ENCODE measurements at places on chromosomes 12 and 14.
A peak's percentile ranks its signal among the peaks of the same experiment; 100 is the strongest.

DNA sequence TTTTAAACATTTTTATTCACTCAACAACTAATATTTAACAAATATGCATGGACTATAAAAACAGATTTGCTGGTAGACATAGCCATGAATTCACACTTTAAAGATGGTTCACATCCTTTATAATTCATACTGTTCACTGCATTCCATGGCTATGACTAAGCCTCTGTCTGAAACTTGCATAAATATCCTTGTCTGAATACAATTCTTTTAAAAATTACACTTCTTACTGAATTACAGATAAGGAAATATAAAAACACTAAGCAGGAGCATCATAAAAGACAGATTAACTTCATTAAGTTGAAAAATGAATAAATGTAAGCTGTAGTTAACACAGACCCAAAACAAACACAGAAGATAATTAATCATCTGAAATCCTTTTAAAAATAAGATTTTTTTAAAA lies 53.8 kb downstream of the GXYLT1 start:
- no peak for DNase-seq

DNA sequence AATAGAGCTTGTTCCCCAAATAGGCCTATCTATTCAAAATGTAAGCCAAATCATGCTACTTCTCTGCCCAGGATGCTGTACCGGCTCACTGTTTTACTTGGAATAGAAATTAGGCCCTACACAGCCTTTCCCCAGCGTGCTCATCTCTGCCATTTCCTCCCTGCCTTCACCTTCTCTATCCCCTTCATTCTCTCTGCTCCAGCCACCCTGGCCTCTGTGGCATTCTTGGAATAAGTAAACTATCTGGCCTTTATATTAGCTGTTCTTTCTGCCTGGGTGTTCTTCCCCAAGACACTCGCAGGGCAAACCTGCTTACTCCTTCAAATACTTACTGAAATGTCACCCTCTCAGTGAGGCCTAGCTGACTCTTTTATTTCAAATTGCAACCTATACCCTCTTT lies 30.9 kb upstream of the DYRK2 start:
- no peak for DNase-seq

GRCh38 chr12:6952121-6952862 lies 1.1 kb downstream of the PTPN6 start:
- peak; percentile 61 for DNase-seq

DNA sequence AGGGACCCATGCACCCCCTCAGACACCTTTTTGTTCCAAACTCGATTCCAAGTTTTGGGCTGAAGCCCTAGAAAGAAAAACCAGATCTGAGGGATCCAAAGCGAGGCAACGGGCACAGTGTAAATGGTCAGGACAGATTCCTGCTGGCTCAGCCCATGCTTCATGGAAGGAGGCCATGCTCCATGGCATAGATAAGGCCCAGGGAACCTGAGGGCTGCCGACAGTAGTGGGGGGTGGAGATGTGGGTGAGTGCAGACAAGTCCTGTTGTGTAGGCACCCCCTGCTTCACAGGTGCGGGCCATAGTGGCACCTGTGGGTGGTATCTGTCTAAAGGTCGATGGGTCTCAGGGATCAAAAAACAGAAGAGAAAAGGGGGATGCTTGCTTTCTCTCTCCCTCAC lies 42.1 kb downstream of the TNFAIP2 start:
- no peak for DNase-seq

DNA sequence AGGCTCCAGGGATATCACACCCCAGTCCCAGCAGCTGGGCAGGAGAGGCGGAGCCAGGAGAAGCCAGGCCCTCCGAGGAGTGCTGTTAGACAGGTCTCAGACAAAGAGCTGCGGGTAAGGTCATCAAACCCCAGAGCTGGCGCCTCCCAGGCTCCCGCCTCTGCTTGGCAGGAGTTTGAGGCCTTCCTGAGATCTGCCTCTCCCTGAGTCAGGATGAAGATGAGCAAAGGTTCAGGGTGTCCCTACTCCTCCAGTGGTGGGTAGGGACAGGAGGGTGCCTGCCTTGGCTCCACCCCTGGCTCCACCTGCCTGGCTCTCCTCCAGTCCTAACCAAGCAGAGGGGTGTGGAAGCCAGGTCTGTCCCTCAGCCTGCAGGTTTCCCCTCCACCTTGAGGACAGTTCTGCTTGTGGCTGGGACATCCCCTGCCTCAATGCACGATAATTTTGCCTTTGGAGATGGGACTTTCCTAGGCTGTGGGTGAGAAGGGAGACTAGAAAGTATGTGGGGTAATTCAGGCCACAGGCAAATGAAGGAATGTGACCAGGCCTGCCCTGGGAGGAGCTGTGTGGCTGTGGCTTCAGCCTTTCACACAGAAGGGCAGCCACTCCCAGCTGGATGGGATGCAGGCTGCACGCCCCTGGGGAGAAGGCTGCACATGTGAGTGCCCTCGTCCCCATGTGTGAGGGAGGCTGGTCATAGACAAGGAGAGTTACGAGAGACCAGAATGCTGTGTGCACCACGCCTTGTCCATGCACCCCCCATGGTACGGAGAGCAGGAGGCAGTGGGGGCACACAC lies 2.2 kb downstream of the PLEKHG6 start:
- no peak for DNase-seq

GRCh38 chr12:54426690-54427089 lies 7.6 kb upstream of the ITGA5 start:
- no peak for DNase-seq

DNA sequence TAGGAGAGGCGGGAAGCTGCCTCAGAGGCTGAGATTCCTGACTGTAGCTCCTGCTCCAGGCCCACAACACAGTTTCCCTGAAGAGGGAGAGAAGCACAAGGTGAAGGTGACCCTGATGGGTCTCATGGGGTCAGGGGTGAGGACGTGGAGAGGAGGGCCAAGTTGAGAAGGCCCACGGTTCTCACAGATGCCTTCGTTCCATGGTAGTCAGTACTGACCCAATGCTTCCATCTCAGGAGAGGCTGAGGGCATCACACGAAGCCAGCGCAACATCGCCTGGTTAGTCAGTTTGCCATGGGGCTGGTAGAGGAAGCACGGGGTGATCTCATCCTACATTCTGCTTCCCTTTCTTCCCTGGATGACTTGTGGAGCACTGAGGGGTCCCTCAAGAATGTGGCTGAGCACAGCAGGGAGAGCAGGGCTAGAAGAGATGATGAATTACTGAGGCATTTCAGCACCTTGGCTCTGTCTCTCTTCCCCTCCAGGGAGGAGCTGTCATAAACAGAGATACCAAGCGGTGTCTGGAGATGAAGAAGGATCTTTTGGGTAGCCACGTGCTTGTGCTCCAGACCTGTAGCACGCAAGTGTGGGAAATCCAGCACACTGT lies 51.9 kb downstream of the GALNT8 start:
- no peak for DNase-seq

- DNase-seq: peak; percentile 33
Observed at GRCh38 chr12:13154027-13154538, 42.4 kb upstream of the EMP1 start.

GRCh38 chr12:124754949-124755800 lies 108.5 kb downstream of the SCARB1 start:
- DNase-seq: peak; percentile 52

DNA sequence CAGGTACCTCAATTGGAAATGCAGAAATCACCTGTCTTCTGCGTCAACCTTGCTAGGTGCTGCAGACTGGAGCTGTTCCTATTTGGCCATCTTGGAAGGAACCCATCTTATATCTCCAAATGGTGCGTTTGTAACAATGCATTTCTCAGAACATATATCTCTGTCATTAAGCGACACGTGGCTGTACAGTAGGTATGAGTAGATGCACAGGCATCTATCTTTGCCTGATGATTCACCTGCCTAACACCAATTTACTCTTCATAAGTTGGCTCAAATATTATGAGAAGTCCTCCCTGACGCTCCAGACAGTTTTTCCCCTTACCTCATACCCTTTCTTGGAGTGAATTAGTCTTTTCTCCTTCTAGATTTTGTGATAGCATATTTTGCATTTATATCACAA lies 44.2 kb downstream of the GPR137C start:
- no peak for DNase-seq

- peak; percentile 91 for DNase-seq
Observed at GRCh38 chr12:94172031-94172430, 23.7 kb downstream of the PLXNC1 start.

- DNase-seq: peak; percentile 75
Observed at GRCh38 chr14:64880221-64881121, 764 bp upstream of the SPTB start.

- DNase-seq: no peak
Observed at GRCh38 chr12:67916266-67916970, 72.8 kb upstream of the IFNG-AS1 start.

DNA sequence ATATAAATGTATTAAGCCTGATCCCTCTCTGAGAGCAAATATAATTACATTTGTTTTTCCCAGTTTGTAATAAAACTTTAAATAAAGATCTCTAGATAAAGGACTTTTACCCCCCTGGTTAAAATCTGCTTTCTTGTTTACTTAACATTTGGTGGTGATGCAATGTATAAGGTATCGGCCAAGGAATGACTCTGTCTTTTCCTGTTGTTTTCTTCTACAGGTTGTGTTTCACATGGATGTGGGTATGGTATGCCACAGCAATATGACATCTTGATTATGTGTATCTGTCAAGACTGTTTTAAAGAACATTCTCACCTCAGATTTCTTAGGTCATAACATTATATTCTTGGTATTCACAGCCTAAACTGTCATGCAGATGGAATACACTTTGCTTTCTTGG lies 210.6 kb upstream of the NOVA1 start:
- DNase-seq: no peak

- DNase-seq: no peak
Observed at GRCh38 chr14:89524990-89525667, 108.1 kb upstream of the FOXN3 start.
